GM10248 (cell line): ENCODE measurements at places on chromosomes 5 and 9.

GRCh38 chr5:68961762-68962161 is 132.1 kb upstream of the SLC30A5 start:
- DNase-seq = no peak

DNA sequence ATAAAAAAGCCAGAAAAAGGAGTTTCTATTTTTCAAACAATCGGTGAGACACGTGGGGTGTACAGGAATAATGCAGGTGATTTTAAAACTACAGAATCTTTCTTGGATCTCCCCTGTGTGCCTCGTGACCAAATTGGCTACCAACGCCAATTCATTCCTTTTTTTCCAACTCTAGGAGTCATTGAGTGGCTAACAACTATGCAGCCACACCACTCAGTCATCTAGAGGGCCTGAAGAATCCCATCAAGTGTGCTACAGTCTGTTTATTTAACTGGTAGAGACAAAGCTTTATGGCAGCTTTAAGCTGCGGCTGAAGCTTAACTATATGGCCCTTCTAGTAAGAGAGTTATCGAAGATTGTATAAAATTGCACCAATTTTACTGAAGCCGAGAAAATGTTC is 113.1 kb upstream of the NIPBL start:
- DNase-seq = no peak

DNA sequence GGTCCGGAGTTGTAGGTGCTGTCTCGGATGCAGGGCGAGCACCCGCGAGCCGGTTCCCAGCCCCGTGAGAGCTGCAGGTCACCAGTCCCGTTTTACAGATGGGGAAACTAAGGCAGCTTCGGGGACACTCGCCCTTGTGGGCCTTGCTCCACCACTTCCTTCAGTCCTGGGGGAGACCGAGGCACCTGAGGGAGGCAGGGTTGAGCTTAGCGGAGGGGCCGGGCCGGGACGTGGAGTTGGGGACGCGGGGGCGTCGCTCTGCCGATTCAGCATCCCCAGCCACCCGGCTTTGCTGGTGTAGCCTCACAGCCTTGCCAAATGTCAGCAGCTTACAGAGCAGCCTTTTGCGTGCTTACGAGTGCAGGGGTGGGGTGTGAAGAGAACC is 530 bp downstream of the BBLN start:
- DNase-seq = peak; percentile 71

- peak; percentile 24 for DNase-seq
Measured at GRCh38 chr9:92476962-92477361, 5.3 kb downstream of the ASPN start.

DNA sequence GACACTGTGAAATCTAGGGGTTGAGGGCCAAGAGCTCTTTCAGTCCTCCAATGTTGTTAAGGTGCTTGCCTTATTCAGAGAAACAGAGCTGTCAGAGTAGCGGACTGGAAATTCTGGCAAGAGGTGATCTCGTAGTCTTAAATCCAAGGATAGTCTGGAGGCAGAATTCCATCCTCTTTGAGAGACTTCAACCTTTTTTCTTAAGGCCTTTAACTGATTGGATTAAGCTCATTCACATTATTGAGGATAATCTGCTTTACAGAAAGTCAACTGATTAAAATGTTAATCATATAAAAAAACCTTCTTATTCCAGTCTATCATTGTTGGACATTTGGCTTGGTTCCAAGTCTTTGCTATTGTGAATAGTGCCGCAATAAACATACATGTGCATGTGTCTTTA is 243.1 kb upstream of the COX7C start:
- DNase-seq = no peak

DNA sequence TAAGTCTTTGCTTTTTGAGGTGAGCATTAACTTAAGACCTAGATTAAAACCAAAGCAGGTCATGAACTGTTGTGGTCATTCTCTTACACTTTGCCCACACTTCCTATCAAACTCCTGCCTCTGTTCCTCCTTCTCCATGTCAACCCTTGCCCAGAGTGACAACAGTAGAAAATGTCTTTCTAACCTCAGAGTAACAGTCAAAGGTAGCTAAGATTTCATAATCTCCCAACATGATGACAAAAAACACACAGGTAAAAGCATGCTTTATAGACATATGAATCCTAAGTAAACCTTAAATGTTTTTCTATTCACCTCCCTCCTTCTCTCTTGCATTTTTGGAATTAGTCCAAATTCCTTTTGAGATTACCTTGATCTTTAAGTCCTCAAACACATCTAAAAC is 422.3 kb downstream of the SPATA31D1 start:
- no peak for DNase-seq

DNA sequence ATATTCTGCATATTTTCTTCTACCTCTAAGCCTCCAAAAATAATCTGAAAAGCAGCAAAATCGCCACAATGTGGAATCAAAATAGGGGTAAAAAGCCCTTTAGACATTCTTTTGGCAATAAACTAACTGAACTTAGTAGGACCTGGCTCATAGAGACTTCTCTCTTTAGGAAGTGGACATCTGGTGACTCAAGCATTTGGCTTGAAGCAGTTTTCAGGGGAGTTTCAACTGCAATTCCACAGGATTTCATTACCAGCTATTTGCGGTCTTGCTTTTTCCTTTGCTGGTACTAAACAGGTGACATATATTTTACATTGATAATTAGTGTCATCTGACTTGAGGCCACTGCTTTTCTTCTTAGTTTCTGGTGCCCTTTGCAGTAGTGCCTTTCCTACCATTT is 173.2 kb upstream of the FBN2 start:
- no peak for DNase-seq
